ENCODE measurements at places on chromosomes 2 and 18.

- DNase-seq: peak; percentile 99
These were observed 3.7 kb upstream of the ATG16L1 start for GRCh38 chr2:233247744-233248143.

DNA sequence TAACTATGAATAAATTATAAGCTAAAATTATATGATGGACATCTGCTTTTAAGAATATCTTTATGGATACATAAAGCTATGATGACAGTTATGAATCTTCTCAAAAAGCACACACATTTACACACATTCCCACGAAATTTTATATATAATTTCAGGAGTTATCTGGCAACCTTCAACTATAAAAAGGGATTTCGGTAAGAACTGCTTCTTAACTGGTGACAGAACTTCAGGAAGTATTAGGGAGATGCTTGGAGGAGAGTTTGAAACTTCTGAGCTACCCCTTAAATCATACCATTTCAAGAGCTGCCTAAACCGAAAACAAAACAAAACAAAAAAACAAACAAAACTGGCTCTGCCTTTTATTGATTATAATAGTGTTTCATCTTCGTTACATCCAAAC lies 399.4 kb downstream of the ZEB2 start:
- DNase-seq: no peak

DNA sequence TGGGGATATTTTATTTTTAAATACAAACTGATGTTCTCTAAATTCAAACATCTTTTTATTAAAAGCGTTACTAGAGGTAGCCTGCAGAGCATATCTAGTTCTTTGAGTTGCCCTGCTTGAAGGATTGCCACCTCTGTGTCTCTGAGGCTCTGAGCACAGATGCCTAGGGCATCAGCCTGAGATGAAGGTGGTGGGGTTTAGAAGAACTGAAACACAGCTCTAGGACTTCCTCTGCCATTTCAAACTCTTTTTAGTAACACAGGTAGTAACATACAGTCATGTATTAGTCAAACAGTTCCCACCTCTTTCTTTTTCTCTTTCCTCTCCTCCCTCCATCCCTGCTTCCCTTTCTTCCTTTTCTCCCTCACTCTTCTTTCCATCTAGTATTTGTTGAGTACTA lies 57.6 kb downstream of the TTC21B start:
- no peak for DNase-seq

DNA sequence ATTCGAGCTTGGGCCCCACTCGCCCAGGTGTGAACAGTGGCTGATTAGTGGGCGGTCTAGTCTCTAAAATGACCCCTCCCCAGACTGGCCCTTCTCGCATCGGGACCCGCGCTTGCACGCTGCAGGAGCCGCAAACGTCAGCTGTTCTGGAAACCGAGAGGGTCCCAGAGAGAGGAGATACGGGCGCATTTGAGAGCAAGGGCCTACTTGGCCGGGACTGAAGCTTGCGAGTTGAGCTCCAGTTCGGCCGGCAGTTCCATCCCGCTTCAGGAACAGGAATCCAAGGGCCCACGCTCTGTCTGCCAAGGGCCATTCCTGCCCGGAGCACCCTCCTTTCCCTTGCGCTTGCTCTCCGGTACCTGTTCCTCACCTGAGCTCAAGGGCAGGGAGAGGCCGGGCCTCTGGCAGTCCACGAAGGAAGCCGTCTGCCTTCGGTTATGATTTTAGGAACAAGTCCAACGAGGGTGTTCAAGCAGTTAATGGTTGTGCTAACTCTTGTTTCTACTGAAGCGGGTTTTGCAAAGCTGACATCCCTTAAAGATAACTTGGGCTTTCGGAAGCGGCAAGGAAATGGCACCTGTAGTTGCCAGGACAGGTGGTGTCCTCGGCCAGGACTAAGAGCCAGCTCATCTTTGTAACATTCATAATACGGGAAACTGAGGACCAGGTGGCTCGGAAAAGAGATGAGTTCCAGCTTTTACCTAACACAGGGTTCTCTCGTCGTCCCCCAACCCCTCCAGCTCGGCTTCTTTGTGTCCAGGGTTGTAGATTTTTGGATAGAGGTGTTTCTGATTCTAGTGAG lies 3.9 kb upstream of the DLX1 start:
- no peak for DNase-seq

DNA sequence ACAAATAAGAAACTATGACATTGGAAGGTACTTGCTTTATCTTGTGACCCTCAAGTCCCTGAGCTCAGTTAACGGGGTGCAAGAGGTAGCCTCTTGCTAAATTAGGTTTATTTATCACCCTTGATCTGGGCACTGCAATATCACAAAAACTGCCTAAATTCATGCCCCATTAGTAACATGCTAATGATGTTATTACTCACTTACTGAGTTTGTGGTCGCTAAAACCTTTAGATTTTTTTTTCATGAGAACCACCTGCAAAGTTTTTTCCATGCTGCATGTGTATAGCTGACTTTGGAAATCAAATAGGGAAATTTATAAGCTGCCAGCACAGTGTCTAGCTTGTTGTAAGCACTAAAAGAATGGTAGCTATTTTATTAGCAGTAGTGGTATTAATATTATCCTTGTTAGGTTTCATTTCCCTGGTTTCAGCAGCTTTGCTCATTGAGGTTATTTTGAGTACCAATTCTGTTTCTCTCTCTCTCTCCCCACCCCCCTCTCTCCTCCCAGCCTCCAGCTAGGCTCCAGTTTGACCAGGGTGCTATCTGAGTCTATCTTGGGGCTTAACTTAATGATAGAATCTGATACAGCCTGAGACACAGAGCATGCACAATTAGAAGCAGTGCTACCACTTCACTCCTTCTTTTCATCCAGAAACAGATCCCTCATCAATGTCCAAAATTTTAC lies 88.7 kb upstream of the ATP8B1 start:
- no peak for DNase-seq

DNA sequence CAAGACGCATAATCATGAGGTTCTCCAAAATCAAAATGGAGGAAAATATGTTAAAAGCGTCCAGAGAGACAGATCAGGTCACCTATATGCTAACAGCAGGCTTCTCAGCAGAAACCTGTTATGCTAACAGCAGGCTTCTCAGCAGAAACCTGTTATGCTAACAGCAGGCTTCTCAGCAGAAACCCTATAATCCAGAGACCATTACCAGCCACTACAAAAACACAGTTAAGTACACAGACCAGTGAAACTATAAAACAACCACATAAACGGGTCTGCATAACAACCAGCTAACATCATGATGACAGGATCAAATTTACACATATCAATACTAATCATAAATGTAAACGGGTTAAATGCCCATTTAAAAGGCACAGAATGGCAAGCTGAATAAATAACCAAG lies 1548.4 kb upstream of the TMEFF2 start:
- DNase-seq: no peak

DNA sequence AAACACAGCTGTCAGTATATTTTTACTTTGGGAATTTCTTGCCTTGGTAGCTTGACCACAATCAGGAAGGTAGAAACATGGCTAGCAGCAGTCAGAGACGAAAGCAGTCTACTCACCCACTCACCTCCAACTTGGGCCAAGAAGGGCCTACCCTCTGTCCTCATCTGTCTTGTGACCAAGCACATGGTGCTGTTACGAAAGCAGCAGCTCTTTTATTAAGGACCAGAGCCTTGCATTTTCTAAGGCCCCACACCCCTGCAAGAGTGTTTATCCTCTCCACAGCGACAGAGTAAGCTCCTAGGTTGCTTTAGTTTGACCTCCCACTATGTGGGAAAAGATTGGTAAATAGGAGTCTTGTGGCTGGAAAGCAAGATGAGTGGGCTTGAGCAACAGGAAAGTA lies 31.3 kb upstream of the MSTN start:
- DNase-seq: no peak

- no peak for DNase-seq
These were observed at the start of gene WNT10A for GRCh38 chr2:218880102-218880858. Gene WNT10A, plus strand, starts transcription at chr2:218880852. Its CDS starts 144 bp downstream, at chr2:218880996.

- no peak for DNase-seq
These were observed 291.2 kb downstream of the SRBD1 start for GRCh38 chr2:45319683-45320455.

DNA sequence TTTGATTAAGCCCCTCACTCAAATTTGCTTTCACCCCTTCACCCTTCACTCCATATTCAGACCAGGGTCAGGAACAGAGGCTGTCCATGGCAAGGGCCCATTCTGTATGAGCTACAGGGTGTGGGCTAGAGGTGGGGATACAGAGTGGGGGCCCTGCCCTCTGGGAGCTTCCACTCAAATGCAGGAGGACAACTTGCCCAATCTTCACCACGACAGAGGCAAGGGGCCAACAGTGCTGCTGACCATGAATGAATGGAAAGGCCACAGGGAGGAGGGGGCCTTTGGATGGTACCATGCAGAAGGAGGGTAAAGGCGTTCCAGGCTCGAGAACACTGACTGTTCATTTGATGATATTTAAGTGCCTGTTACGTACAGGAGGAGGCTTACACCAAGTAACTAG lies 22.8 kb downstream of the ADRA2B start:
- no peak for DNase-seq

DNA sequence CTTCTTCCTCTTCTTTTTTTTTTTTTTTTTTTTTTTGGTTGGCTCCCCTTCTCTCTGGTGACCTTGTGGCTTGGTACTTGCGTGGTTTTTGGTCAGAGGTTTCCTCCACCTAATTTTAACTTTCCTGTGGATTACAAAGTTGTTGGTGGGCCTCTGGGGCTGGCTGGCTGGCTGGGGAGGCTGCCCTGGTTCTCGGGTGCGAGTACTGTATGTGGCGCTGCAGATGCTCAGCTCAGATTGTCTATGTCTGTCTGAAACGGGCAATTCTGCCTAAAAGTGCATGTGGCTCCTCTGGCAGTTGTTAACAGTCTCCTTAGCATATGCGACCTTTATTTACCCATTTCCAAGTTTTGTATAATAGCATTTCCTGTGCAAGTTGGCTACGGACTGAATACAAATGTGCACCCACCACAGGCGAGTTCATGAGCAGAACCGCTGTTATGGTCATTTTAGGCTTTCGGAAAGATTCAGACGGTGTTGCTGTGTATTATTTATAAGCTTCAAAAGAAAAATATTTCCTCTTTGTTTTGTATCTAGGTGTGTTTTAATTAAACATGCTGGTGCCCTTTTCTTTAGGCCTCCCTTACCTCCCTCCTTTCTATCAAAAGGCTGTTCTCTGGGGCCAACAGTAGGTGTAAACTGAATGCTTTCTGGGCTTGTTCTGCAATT lies 4.4 kb downstream of the TBR1 start:
- DNase-seq: no peak

- DNase-seq: no peak
These were observed 349.6 kb downstream of the ARL6IP6 start for GRCh38 chr2:153068052-153068451.

GRCh38 chr18:5490753-5491480 lies 52.9 kb downstream of the EPB41L3 start:
- DNase-seq: no peak

DNA sequence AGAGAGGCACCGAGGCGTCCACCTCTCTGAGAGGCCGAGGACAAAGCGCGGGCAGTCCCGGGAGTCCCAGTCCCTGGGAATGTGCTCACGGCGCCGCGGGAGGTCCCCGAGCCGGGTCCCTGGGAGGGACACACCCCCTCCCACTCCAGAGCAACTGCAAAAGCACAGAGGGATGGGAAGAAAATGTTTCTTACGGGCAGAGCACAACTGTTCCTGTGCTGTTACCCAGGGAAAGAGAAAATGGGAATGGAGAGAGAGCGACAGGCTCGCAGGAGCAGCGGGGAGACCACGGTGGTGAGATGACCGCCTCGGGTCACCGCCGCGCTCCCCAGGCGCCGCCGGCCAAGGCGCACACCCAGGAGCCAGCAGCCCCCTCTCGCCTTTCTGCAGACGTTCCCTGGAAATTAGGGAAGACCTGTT lies 1.2 kb upstream of the BCL11A start:
- no peak for DNase-seq

- DNase-seq: no peak
These were observed 8.5 kb downstream of the SUCLG1 start for GRCh38 chr2:84450288-84451227.
